HuH-7.5 (cell line): ENCODE measurements at places on chromosomes 3 and 15.

DNA sequence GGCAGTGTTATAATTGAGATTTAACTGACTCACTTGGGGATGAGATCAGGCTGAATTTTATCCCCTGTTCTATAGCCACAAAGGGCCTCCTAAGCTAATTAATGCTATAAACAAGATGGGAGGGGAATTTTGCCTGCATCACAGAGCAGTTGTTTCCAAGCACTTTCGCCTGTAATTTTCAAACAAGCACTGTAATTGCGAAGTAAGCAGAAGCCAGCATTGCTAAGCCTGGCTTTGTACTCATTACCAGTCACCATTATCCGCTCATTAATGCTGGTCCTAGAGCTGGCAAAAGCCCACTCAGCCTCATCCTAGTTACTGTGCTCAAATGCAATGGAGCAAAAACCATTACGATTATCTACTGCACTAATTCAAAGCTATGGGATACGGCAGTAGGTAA, 356.6 kb upstream of the UBE2E2 start:
- DNase-seq = no peak

GRCh38 chr3:123716411-123716810, 131.6 kb upstream of the HACD2 start:
- no peak for DNase-seq

DNA sequence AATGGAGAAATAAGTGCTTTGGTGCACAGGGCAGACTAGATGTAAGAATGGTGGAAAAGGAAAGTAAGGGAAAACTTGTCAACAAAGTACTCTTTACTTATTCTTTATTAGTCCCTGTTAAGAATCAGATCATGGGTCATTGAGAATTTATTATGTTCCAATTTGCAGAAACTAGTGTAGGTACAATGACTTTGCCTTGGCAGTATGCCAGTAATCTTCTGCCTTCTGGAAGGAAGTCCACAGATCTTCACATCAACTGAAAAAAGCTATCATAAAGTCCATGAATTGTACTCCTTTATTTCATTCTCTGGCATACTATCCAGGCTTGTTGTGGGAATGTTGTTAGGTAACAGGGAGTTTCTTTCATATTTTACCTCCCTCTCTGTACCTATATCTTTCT, 88.2 kb upstream of the FLNB start:
- DNase-seq = no peak

GRCh38 chr15:68487087-68487843, 55.3 kb upstream of the ITGA11 start:
- no peak for DNase-seq

- DNase-seq = no peak
Measured at GRCh38 chr15:98002866-98003265, 42.4 kb downstream of the ARRDC4 start.

DNA sequence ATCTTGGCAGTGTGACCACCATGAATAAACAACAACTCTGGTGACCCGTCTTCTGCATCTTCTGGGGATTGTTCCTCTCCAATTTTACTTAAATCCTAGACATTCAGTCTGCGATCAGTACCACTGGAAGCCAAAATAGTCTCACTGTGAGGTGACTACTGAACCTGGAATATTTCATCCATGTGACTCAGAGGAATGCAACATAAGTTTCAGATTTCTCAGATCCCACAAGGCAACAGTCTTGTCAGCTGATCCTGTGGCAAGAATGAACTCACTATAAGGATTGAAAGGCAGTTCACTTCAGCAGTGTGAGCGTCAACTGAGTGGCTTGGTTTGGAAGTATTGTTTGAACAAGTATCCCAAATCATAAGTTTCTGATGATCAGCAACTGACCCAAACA, 13.2 kb downstream of the NSUN3 start:
- no peak for DNase-seq

- no peak for DNase-seq
Measured at GRCh38 chr3:42495393-42495792, 7.0 kb upstream of the VIPR1 start.

- DNase-seq = no peak
Measured at GRCh38 chr15:85019815-85020590, 38.3 kb downstream of the PDE8A start.

DNA sequence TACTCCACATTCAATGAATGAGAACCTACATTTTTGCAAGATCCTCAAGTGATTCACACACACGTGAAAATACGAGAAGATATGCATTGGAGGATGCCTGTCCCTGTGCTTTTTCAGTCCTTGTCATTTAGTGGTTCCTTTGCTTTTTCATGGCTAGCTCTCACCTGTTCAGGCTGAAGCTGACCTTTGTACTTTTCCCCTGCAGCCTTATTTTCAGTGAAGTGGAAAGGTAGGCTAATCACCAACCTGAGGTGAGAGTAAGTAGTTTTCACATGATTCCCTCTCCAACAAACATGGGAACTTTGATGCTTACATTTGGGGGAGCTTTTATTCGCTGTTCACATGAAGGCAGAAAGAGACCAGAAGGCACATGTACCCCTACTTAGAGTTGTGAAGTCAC, 8.3 kb downstream of the ITPR1 start:
- DNase-seq = no peak

- DNase-seq = no peak
Measured at GRCh38 chr3:51618496-51618895, 52.6 kb upstream of the TEX264 start.

DNA sequence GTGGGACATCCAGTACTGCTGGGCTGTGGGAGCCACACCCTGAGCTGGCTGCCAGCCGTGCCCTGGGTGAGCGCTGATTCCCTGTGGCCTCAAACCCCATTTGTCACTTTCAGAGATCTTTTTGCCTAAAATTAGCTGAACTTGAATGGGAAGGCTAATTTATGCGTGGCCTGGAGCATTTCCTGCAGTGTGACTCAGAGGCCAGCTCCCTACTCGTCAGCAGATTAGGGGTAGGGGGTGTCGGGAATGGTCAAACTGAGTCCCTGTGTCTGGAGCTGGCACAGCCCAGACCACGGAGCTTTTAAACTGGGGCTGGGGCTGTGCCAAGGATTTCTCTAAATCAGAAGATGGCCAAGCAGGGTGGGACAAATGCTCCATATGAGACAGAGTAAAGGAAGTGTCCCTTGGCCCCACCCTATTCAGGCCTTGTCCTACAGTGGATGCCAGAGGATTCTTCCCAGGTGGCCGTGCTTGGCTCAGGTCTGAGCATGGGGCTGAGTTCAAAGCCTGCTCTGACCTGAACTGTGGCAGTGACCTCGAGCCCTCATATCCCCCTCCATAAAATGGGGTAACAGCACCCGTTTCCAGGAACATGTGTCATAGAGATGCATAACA, 59.7 kb downstream of the ATP2B2 start:
- no peak for DNase-seq

- no peak for DNase-seq
Measured at GRCh38 chr15:65323071-65323511, 18.6 kb downstream of the RNU5B-1 start.

- no peak for DNase-seq
Measured at GRCh38 chr15:60374628-60375081, 23.1 kb downstream of the ANXA2 start.

DNA sequence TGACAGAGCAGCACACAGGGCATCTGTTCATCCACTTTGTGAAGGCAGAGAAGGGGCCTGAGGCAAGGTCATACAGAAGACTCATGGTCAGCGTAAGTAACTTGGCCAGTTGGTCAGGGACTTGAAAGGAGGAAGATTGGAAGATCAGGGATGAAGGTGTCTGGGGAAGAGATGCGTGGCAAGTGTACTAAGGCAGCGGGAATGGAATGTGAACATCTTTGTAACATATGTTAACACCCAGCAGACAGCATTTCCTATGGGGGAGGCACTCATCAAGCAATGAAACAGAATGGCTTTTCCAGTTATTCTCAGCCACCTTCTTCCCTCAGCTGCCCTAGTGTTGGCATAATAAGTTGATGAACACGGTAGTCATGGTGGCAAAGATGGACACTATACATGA, 7.8 kb upstream of the RFC4 start:
- no peak for DNase-seq

DNA sequence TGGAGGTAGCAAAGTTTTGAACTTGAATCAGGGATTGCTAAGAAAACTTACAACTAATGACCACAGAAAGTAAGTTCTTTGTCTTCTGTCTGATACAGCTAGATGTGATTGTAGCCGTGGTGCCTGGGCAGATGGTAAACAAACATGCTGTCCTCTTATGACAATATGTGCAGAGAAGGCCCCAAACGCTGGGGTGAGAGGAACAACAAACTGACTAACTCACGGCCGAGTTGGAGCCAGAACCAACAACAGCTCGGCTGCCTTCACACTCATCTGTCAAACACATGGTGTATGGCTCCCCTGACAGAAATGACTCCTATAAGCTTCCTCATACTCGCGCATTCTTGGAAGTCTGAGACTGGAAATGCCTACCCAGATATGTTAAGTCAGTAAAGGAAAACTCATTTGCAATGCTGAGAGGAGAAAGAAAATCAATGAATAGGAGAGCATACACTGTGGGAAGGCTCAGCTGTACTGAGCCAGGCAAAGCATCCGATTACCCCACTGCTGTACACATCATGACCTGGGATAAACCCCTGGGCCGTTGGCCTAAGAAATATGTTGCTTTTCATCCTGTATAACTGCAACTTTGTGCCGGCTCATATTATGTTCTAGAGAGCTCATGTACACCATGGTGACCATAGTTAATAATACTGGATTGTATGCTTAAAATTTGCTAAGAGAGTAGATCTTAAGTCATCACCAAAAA, 5.7 kb downstream of the THBS1 start:
- no peak for DNase-seq

DNA sequence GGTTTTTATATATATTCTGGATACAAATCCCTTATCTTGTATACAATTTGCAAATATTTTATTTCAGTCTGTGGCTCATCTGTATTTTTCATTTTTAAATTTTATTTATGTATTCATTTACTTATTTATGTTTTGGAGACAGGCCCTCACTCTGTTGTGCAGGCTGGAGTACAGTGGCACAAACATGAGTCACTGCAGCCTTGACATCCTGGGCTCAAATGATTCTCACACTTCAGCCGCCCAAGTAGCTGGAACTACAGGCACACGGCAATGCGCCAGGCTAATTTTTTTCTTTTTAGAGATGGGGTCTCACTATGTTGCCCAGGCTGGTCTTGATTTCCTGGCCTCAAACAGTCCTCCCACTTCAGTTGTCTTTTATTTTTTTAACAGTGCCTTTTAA, 50.6 kb downstream of the PFN2 start:
- DNase-seq = no peak

- DNase-seq = no peak
Measured at GRCh38 chr3:115512565-115513415, 110.5 kb upstream of the GAP43 start.

DNA sequence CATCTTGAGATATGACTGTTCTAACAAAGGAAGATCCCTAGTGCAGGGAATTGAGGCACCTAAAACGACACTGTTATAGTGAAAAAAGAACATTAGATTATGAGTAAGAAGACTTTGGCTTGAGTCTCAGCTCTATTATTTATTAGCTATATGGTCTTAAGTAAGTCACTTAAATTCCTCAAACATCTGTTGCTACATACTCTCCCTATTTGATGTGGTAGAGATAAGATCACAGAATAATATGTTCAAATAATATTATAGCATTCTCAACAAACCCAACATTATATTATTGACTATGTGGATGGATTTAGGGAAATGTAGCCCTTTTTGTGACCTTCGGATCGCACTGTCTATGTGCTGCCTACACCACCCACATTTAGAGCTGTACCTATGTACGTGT, 136.9 kb downstream of the P2RY1 start:
- no peak for DNase-seq

GRCh38 chr15:91911844-91912243, 58.3 kb downstream of the SLCO3A1 start:
- no peak for DNase-seq

- no peak for DNase-seq
Measured at GRCh38 chr3:164460851-164461250, 617.4 kb downstream of the SI start.

GRCh38 chr3:132509096-132509495, 88.0 kb upstream of the ACKR4 start:
- no peak for DNase-seq

DNA sequence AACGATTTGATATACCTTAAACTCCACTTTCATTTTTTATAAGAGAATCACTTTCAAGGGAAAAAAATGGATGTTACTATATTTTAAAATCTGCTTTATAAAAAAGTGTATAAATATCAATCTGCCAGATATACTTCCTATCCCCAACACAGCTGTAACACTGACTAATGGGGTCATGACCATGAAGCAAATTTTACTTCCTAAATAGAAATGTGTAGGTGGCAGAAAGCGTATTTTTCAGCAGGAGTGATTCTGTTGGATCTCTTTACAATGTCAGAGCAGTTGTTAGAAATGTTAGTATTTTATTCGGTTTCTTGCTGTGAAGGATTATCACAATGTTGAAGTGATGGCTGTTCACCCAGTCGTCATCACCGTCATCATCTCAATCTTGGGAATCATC, 5.5 kb upstream of the C15orf40 start:
- DNase-seq = no peak

- no peak for DNase-seq
Measured at GRCh38 chr15:25712961-25713355, 150.2 kb downstream of the ATP10A start.

DNA sequence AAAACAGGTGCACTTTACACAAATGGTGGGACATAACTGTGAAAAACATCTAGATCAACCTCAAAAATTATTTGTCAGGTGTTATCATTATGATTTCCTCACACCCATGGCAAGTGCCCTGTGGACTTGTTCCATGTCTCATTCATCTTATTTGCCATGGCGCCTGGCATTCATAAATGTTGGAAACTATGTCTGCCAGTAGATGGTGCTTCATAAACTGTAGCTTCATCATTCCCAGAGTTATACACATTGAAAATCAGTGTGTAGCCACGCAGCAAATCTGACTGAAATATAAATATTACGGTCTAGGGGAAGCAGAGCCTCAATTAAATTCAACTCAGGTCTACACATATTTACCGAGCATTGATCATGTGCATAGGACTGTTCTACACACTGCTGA, 90.7 kb downstream of the IMPG2 start:
- no peak for DNase-seq

DNA sequence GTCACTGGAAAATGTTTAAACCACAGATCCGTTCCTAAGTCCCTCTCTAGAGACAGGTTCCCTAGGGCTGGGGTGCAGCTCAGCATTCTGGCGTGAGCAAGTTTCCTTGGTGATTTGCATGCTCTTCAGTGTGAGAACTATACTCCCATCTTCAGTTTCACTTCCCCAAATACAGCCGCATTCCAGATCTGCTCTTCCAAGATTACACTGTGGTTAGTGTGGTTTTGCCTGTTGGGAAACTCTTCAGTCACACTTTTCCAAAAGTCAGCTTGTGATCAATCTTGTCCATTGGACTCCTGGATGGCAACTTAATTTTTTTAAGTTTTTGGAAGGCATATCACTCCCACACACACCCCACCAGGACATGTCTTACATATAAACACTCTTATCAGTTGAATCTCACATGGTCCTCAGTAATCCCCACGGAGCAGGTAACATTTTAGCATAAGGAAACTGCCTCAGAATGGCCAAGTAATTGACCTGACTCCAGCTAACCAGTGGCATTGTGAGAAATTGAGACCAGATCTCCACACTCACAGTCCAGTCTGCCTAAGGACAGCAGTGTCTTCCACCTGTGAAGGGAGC, 33.5 kb upstream of the PTPN23 start:
- no peak for DNase-seq

GRCh38 chr3:10365791-10366190, 44.9 kb upstream of the SEC13 start:
- DNase-seq = no peak
